ENCODE measurements at places on chromosomes 6 and 20.

GRCh38 chr6:7267071-7267465 lies 45.9 kb downstream of the SSR1 start:
- DNase-seq: no peak

GRCh38 chr20:50073500-50073899 lies 39.5 kb downstream of the UBE2V1 start:
- no peak for DNase-seq

GRCh38 chr6:131096786-131097185 lies 33.7 kb upstream of the EPB41L2 start:
- DNase-seq: no peak

DNA sequence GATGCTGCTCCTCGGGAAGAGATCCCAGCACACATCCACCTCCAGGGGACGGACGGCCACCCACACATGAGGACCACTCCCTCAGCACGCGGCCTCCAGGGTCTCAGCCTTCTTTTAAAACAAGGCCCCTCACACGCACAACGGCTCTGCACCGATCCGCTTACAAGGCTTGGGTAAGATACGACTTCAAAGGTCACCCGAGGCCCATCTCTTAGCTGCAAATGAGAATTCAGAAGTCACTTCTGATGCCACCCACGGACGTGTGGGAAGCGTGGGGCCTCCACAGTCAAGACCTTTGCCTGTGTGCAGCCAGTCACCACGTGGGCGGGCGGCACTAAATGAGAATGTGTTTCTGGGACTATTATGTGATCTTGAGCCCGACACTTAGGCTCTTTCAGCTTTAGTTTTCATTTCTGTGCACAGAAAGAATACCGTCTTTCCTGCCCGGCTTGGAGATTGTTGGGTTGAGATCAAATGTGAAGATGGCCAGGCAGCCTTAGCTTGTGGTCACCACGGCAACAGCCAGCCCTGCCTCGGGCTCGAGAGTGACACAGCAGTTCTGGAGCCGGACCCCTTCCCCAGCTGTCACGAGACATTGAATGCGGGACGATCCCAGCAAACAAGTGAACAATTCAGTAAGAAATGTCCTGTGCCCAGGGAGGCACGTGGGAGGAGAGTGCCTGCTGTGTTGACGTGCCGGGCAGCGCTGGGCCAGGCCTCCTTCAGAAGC lies 91.6 kb downstream of the RAMACL start:
- DNase-seq: no peak

GRCh38 chr6:70140496-70140895 lies 162.4 kb downstream of the COL9A1 start:
- DNase-seq: no peak

Data from activated CD8-positive, alpha-beta memory T cell treated with anti-CD3 and anti-CD28 coated beads for 1 hour (primary cell).